Activated T-helper 1 cell treated with Interleukin-2 at 50 U/mL for 16 hours (primary cell): ENCODE measurements at places on chromosomes 3 and 15.

- no peak for DNase-seq
These were observed 26.0 kb upstream of the TRIM71 start for GRCh38 chr3:32791833-32792232.

- DNase-seq = no peak
These were observed 3.2 kb downstream of the EFCAB12 start for GRCh38 chr3:129425213-129425612.

DNA sequence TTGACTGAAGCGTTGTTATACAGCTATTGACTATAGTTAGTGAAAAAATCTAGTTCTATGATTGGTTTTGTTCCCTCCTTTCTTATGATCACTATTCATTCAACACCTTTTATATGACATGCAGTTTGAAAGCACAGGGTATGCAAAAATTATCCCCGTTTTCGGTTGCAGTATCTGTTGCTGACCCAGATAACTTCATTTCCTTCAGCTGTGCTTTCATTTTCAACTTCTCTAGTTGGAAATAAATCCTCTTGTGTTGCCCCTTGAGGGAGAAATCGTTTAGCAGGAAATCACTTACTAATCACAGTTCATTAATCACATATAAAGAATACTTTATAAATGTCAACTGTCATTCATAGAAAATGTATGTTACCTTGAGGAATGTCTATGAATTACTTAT is 55.1 kb downstream of the MBNL1 start:
- DNase-seq = no peak

GRCh38 chr3:7205535-7205934 is 344.6 kb downstream of the GRM7 start:
- DNase-seq = no peak

DNA sequence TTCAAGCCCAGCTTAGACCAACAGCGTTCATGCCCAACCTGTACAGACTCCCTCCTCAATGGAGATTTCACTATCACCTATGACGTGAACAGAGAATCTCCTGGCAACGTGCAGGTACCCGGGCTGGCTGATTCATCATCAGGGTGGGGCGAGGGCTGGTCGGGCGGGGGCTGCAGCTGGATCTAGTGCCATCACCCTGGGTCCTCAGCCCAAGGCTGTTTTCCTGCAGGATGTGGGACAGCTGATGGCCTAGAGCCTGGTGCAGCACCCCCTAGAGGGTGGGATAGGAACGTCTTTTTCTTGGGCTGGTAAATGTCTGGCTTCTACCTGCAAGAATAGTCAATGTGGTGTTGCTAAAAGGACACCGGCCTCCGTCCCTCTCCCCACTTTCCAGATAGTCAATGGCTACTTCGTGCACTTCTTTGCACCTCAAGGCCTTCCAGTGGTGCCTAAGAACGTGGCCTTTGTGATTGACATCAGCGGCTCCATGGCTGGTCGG is 4.4 kb downstream of the ITIH3 start:
- no peak for DNase-seq

- no peak for DNase-seq
These were observed 490.3 kb downstream of the MECOM start for GRCh38 chr3:169173231-169173630.

GRCh38 chr15:59354417-59355031 is 18.1 kb downstream of the MYO1E start:
- DNase-seq = no peak

- DNase-seq = no peak
These were observed 150.1 kb downstream of the TPRA1 start for GRCh38 chr3:127440384-127440783.

DNA sequence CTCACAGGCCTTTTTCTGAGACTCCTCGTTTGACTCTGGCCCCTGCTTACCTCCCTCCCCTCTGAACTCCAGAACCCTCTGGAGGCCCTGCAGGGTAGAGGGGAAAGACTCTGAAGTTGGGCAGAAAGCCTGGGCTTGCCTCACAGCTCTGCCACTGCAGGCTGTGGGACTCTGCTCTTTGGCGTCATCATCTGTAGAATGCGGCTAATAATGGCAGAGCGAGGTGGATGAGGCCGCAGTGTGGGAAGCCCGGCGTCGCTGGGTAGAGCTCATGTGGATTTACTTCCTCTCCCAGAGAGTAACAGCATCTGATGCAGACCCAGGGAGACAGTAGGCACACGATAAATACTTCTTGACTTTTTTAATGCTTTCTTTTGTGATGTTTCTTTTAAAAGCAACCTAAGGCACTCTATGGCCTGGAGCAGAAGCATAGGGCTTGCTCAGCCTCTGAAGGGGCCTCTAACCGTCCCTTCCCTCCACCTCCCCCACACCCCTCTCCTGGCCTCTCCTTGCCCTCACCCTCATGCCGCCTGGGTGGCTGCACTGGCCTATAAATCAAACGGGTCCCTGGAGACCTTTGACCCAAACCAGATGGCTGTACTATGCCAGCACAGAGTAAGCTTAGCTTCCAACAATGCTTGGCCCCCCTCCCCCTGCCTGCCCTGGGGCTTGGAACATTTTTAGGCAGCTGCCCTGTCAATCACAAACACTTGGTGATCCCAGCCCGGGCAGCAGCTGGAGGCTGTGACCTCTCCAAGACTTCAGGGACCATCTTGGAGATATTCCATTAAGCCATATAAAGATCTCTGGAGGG is 32.9 kb downstream of the SPSB4 start:
- DNase-seq = no peak

GRCh38 chr3:142087676-142088075 is 61.7 kb downstream of the TFDP2 start:
- no peak for DNase-seq

- no peak for DNase-seq
These were observed 64.1 kb downstream of the VPS13C start for GRCh38 chr15:61996056-61996635.

DNA sequence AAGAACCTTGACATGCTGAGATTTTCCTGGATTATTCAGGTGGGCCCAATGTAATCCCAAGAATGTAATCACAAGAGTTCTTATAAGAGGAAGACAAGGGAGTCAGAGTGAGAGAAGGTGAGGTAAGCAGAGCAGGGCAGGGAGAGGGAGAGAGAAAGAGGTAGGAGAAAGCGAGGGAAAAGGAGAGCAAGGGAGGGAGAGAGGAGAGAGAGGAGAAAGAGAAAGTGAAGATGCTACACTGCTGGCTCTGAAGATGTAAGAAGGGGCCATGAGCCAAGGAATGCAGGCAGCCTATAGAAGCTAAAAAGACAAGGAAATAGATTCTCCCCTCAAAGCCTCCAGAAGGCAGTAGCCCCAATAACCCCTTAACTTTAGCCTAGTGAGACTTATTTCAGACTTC is 28.7 kb upstream of the FAM98B start:
- no peak for DNase-seq

DNA sequence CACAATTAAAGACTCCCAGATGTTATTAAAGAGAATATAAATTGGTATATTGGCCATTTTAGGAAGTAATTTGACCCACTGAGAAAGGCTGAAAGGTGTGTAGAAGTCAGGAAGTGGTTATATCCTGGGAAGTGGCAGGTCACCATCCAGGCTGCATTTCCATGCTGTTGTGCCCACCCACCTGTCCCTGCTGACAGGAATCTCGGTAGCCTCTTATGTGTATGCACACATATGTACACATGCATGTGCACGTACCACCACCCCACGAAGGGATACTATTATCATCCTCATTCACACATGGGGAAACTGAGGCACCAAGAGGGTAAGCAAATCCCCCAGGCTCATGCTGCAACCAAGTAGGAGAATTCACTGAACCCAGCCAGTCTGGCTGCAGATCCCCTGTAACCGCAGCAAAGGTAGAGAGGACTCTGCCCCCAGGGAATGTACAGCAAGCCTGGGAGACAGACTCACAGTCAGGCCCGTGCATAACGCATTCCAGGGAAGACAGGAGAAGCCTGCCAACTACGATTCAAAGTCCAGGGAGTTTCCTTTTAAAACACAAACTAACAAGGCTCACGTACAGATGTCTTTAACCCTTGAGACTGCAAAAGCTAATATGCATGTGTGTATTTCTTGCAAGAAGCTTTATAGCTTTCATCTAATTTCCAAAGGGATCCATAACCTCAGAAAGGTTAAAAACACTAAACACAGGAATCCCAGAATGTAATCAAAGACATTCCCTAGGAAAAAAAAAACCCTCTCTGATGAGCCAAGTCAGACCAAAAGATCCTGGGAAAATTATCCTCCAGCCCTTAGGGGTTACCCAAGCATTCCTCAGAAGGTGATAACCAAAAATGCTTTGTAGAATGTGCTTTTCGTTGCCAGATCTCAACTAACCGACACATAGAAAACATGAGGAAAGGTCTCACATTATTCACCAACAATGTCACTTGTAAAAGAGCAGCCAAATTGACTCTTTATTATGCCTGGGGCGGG is 129.6 kb downstream of the ADAMTS17 start:
- no peak for DNase-seq

GRCh38 chr3:3302964-3303363 is 123.5 kb upstream of the CRBN start:
- no peak for DNase-seq

- no peak for DNase-seq
These were observed 67.1 kb upstream of the LMOD3 start for GRCh38 chr3:69189487-69189886.

- DNase-seq = no peak
These were observed 324.0 kb upstream of the TBL1XR1 start for GRCh38 chr3:177521305-177521704.

- DNase-seq = no peak
These were observed 181.3 kb downstream of the RORA start for GRCh38 chr15:61047783-61048182.
